NCI-H1694 treated with DMSO at 0.1 percent for 48 hours (cell line): ENCODE measurements at places on chromosomes 12 and 14.

DNA sequence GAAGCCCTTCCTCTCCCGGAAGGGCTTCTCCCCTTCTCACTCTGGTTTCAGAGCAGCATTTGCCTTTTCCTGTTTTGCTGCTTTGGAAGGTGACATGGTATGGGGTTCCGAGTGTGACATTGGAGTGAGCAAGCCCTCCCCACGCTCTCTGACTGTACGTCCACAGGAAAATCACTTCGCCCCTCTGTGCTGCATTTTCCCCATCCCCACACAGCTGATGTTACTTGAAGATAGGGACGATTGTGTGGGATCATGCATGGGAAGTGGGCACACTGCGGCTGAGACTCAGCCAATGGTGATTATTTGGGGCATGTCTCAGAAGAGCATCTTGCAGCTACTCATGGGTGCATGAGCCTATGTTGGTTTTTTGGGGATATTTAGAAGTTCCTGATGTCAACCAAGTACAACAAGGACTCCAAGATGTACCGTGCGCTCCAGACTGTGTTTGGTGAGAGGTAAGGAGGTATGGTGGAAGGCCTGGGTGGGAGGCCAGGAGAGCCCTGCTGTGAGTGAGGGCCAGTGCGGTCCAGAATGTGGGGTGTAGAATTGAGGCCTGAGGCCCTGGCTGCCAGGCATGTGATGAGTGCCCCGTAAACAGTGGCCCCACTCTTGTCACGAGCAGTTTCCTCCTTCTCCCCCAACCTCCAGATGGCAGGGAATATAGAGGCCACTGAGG, 15.1 kb downstream of the CYP46A1 start:
- DNase-seq, result no peak

- no peak for DNase-seq
Measured at GRCh38 chr12:81354327-81354932, 276.6 kb downstream of the ACSS3 start.

GRCh38 chr14:63909984-63910383, 57.2 kb downstream of the SYNE2 start:
- no peak for DNase-seq

- no peak for DNase-seq
Measured at GRCh38 chr12:42990387-42990786, 400.8 kb upstream of the PRICKLE1 start.

- no peak for DNase-seq
Measured at GRCh38 chr12:104605685-104606084, 148.9 kb downstream of the CHST11 start.

DNA sequence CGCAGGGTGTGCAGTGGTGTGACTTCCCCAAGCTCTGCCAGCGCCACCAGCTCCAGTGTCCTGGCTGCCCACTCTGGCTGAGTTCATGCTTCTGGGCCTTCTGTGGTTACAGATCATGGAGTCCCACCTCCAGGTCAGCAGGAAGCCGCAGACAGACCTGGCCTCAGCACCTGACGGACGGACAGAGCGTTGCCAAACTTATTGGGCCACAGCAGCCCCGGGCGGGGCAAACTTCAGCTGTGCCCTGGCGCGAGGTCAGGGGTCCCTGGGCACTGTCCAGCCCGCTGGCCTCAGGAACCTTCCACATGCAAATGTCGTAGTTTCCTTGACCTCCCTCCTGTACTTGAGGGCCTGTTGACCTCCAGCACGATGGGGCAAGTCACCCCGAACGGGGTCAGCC, 11.2 kb downstream of the GPR132 start:
- no peak for DNase-seq

DNA sequence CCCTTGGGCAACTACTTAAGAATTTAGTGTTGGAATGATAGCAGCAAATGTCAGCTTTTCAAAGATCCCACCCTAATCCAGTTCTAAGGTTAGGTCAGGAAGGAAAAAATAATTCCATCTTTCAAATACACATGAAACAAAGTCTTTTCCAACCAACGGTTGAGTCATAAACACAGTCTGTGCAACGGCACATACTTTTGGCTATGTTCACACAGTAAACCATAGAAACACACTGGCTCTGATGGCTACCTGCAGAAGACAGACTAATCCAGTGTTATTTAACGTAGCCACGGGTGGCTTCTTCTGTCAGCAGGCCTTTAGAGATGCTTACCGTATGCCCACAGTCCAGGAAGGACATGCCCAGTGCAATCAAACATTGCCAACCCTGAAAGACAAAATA, 35.7 kb downstream of the HIGD1C start:
- no peak for DNase-seq

GRCh38 chr12:90199006-90199405, 490.4 kb upstream of the ATP2B1 start:
- no peak for DNase-seq

- no peak for DNase-seq
Measured at GRCh38 chr12:131351319-131352028, 359.4 kb upstream of the SFSWAP start.

DNA sequence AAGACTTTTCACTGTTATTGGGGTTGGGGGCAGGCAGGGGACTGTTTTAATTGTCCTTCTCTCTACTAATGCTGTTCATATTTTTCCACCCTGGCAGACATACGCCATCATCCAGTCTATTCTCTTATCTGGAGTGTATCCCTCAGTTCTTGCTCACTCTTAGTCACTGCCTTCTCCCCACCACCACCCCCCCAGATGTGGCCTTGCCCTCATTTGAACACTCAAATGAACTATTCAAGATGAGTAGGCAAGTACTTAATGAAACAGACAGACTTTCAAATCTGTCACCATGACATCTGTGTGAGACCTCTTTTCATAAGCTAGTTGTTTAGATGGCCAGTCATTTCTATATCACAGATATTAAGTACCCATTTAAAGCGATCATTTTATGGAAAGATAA, 10.1 kb downstream of the NUDT4 start:
- no peak for DNase-seq

DNA sequence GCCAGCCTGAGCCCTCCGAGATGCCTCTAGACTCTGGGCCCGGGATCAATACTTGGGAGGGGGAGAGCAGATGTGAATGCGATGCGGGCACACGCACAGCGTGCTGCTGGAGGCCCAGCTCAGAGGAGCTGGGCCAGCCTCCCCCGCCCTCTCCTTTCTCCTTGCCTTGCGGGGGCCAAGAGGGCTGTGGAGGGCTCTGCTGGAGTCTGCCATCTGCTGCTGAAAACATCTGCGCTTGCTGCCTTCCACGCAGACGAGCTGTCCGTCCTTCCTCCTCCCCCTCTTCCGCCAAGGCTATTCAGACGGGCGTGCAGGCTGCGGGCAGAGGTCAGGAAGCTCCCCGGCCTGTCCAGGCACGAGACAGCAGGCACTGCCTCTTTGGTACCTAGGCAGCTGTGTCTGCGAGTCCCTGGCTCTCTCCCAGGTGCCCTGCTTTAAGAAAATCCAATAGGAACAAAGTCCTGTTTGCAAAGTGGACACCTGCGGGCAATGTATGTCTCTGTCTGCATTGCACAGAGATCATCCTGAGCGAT, 75.2 kb downstream of the SPRING1 start:
- no peak for DNase-seq

DNA sequence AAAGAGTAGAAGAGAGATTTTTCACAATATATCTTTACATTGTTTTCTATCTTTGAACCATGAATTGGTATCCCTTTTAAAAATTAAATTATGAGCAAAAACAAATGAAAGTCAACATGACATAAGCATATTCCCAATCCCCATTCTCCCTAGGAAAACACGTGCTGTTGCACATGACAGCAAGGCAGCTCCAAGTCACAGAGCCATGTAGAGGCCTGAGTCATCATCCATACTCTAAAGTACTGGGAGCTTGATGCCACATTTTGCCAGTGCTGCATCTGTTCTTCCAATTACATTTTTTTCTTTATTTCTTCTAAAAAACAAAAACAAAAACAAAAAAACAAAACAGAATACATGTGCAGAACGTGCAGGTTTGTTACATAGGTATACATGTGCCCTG, 115.2 kb downstream of the ITPR2 start:
- DNase-seq, result no peak

DNA sequence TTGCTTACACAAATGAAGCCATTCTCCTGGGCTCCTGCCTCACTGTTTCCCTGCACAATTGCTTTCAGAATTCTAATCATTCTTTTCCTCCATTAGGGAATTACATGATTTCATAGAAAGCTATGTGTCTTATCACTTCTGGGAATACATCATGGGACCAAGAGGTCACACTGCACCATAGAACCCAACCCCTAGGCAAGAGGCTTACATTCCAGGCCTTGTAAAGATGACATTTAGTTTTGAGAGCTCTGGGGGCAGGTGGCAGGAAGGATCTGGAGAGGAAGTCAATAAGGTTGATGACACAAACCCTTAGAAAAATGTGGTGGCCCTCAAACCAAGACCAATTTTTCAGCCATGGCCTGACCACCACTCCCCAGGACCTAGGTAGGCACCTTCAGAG, 57.1 kb downstream of the NUAK1 start:
- DNase-seq, result no peak

DNA sequence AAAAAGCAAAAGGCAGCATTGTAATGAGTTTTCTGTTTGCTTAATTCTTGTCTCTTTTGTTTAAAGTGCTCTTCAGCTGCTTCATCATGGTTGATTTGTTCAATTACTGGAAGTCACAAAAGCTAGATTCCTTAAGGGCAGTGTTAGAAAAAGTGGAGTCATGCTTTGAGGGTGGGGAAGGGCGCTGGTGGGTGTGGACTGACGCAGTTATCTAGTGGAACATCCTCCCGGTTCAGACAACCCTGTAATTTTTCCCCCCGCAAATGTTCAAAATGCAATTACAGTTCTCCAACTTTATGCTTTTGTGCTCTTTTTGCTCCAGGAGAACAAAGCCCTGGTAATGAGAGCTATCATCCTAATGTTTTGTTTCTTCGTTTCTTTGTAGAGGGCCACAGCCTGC, 2.1 kb downstream of the AKAP6 start:
- no peak for DNase-seq

GRCh38 chr12:54689034-54689372, 40.8 kb upstream of the DCD start:
- DNase-seq, result no peak

DNA sequence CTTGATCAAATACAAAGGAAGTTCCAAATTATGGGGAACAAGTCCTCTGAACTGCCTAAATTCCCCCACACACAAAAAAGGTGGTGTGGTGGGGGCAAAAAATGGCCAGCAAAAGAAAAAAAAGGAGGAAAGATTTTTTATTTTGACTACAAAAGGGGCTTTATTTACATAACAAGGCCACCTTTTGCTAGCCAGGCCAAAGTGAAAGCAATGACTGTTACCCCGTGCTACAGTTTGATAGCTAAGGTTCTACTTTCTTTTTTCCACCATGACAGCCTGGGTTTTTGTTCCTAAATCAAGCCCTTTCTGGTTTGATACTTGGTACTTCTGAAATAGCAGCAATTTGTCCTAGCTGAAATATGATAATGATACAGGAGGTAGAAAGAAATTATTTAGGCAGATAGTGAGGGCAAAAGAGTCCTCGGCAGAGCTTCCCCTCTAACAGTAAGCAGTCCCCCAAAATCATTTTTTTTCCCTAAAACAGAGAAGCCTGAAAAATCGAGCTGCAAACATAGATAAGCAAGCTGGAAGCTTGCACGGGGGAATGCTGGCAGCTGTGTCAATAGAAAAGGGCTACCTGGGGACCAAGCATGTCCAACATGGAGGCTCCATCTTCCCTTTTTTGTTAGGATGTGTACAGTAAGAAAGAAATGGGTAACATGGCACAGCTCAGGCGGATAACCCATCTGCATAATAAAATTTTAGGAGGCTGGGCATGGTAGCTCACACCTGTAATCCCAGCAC, 8.9 kb upstream of the B4GALNT1 start:
- no peak for DNase-seq

GRCh38 chr14:71499018-71499417, 433.2 kb upstream of the RGS6 start:
- no peak for DNase-seq

DNA sequence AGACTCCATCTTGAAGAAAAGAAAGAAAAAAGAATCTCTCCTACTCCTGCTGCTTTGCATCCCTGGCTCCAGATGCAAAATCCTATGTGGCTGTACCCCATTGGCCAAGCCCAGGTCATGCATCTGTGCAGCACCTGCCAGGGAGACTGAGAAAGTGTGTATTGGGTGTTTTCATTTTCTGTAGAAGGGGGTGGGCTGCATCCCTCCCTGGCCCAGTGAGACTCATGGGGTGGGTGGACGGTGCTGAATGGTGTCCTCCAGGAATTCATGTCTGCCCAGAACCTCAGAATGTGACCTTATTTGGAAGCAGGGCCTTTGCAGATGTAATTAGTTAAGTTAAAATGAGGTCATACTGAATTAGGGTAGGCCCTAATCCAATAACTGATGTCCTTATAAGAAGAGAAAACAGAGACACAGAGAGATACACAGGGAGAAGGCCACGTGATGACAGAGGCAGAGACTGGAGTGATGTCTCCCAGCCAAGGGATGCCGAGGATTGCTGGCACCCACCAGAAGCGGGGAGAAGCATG, 23.2 kb downstream of the MOAP1 start:
- DNase-seq, result no peak
